ENCODE measurements at places on chromosomes 7 and 10. TPM values are rescaled to one million over a fixed set of nuclear protein-coding genes. Genes with fewer than 3 reads are reported as not detected.

Gene SHH
- polyA plus RNA-seq, result 0.01 TPM

Gene HDAC9
- 0.69 TPM for polyA plus RNA-seq

Gene AKR1C8
- polyA plus RNA-seq, result not detected

Gene TRIM73
- 2.9 TPM for polyA plus RNA-seq

Gene ASIC3
- polyA plus RNA-seq, result 1.1 TPM

Gene GIMAP4
- polyA plus RNA-seq, result 4.6 TPM

Gene SLC29A4
- 0.72 TPM for polyA plus RNA-seq

Gene PRXL2A
- 87.9 TPM for polyA plus RNA-seq

Gene NUPR2
- 0.69 TPM for polyA plus RNA-seq

Gene GDI2
- 109 TPM for polyA plus RNA-seq

Gene CYP3A4
- polyA plus RNA-seq, result 0.16 TPM

Gene SEMA3E
- 0.28 TPM for polyA plus RNA-seq

Gene DLX6
- polyA plus RNA-seq, result not detected

Gene DENND2A
- polyA plus RNA-seq, result 1.5 TPM

Gene HYAL4
- polyA plus RNA-seq, result not detected

Gene CHPF2
- 10.8 TPM for polyA plus RNA-seq

Gene SEMA4G
- polyA plus RNA-seq, result 1.9 TPM

Gene GRM8
- 0.19 TPM for polyA plus RNA-seq

Gene PRSS37
- not detected for polyA plus RNA-seq

Gene ANXA8L1
- polyA plus RNA-seq, result 180 TPM

Gene PNPLA8
- polyA plus RNA-seq, result 11.4 TPM

Gene ZP3
- polyA plus RNA-seq, result 6.9 TPM

Gene CEP55
- polyA plus RNA-seq, result 8.3 TPM

Gene TIMM23B
- polyA plus RNA-seq, result 7.2 TPM

Gene ZCCHC24
- polyA plus RNA-seq, result 6.5 TPM

Gene PTER
- 1.8 TPM for polyA plus RNA-seq

Measured in esophagus (tissue), 2 donors.